ENCODE measurements at places on chromosomes 1 and 21.
A peak's percentile ranks its signal among the peaks of the same experiment; 100 is the strongest.

DNA sequence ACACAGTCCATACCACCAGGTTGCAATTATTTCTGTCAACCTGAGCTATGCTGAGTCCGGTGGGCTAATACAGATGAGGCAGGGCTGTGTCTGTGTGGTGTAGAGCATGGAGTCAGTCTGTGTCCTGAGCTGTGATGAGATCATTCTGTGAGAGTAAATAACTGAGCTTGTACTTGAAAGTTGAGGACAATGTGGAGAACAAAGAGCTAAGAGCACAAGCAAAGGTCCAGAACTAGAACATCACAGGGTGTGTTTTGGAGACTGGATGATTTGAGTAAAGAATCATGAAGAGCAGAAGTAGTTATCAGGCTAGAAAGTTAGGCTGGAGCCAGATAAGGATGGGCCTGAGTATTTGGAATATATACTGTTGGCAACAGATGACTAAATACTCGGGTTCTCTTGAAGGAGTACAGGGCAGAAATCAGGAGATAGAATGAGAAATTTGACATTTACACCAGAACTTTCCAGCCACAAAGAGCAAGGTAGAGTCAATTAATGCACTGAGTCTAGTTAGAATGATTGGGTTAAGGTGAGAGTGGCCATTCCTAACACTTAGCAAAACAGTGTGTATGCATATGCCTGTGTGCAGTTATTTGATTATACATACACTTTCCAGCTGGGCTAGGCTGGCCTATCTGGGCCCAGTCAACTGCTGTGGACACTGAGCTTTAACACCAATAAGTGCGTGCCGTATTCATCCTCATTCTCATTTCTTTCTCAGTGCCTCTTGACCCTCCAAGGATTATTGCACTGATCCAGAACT is 48.8 kb downstream of the LEPR start:
- DNase-seq, result no peak

GRCh38 chr1:157893686-157894085 is 52.1 kb upstream of the CD5L start:
- no peak for DNase-seq

DNA sequence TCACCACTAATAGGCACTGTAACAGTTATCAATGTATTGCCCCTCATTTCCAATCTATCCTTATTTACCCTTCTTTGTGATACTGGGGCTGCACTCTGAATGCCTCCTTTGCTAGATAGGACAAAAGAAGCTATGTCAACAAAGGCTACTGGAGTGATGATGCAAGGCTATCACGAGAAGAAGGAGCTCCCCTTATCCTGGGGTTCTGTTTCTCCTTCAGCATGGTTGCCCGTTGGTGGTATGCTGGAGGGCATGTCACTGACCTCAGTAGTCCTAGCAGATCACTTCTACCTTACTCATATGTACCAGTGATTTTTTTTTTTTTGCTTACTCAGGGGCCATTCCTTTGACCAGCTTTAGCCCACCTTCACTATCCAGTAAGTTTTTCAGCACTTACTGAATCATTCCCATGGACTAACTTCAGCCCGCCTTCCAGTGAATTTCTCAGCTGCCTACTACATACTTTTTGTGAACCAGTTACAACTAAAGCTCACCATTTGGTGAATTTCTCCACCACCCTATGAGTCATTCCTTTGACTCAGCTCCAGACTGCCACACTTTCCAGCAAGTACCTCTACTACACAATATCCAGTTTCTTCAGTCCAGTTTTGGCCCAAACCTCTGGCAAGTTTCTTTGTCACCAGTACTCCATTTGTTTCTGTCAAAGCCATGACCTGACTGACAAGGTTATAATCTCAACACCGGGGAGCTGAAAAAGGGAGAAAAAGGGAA is 944.5 kb downstream of the KCNT2 start:
- no peak for DNase-seq

DNA sequence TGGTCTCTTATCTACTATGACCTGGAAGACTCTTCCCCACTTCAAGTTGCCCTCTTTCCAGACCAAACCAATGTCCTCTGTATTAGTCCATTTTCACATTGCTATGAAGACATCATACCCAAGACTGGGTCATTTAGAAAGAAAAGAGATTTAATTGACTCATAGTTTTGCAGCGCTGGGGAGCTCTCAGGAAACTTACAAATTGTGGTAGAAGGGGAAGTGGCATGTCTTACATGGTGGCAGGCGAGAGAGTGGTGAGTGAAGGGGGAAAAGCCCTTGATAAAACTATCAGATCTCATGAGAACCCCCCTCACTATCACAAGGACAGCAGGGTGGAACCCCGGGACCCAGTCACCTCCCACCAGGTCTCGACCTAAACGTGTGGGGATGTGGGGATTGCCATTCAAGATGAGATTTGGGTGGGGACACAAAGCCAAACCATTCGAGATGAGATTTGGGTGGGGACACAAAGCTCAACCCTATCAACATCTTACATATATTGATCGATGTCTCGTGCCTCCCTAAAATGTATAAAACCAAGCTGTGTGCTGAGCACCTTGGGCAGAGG is 14.2 kb upstream of the AGPAT3 start:
- no peak for DNase-seq

DNA sequence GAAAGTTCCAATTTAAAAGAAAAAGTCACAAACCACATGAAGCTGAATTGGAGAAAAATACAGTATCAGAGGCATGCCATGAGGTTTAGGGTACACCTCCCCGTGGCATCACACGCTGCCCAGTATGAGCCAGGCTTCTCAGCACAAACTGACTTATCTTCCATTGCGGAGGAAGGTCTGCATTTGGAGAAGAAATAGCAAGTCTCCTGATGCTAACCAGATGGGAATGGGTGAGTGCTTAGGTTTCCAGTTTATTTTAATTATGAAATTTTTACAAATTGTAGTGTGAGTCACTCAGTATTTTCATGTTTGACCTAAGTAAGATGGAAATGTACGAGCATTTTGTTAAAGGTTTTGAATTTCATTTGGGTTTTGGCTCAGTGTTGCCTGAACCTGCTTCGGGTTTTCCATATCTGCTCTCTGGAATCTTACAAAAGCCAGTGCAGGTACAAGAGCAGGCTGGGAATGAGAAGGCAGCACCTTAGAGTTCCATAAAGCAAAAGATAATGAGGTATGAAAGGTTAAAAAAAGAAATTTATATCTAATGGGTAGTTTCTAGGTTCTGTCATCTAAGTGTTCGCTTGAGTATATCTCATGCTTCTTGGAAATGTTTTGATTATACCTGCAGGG is 213.9 kb downstream of the PATJ start:
- no peak for DNase-seq

GRCh38 chr21:46007492-46007868 is 25.9 kb downstream of the COL6A1 start:
- no peak for DNase-seq

- DNase-seq, result no peak
Observed at GRCh38 chr1:110049801-110050601, 15.6 kb downstream of the STRIP1 start.

GRCh38 chr1:207259391-207259790 is 62.1 kb upstream of the CD55 start:
- no peak for DNase-seq

- peak; percentile 68 for DNase-seq
Observed at GRCh38 chr21:33362044-33362555, 37.3 kb downstream of the IFNAR1 start.

- no peak for DNase-seq
Observed at GRCh38 chr1:79859212-79859948, 852.9 kb upstream of the ADGRL4 start.

DNA sequence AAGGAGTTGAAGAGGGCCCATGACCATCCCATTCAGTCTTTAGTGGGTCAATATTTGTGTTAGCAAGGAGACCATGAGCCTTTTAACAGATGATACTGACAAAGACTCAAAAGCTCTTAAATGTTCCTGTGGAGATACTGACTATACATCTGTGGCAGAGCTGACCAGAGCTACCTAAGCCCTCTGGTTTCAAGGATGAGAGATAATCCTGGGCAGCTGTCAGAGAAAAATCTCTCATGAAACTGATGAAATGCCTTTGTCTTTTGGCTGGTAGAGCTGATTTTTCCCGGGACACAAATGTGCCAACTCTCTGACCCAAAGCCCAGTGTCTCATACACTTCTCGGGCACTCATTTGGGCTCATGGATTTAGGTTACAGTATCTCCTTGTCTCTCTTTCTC is 100.9 kb downstream of the XCL2 start:
- DNase-seq, result no peak

DNA sequence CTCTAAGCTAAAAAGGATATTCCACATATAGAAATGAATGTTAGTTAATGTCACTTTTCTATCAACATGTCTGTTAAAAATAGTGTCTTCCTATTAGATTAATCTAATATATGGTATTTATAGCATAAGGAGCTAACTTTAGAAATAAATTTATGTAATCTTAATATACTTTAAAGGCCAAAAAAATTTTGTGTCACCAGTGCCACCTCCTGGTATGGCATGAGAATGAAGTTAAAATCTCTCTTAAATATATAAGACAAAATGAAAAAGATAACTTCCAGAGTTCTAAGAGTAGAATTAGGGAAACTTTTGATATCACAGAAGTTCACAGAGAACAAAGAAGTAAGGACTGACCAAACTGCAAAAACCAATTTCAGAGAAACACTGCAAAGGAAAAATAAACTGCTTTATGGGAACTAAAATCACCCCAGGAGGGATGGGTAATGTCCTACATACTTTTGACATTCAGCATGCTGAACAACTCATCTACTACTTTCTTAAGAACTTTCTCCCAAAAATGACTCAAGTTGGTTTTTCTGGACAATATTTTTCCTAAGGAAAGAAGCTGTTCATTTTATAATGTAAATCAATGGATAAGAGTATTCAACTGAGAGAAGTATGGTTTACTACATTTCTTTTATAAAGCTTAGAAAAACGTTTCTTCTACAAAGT is 82.8 kb downstream of the TRIM33 start:
- peak; percentile 74 for DNase-seq

DNA sequence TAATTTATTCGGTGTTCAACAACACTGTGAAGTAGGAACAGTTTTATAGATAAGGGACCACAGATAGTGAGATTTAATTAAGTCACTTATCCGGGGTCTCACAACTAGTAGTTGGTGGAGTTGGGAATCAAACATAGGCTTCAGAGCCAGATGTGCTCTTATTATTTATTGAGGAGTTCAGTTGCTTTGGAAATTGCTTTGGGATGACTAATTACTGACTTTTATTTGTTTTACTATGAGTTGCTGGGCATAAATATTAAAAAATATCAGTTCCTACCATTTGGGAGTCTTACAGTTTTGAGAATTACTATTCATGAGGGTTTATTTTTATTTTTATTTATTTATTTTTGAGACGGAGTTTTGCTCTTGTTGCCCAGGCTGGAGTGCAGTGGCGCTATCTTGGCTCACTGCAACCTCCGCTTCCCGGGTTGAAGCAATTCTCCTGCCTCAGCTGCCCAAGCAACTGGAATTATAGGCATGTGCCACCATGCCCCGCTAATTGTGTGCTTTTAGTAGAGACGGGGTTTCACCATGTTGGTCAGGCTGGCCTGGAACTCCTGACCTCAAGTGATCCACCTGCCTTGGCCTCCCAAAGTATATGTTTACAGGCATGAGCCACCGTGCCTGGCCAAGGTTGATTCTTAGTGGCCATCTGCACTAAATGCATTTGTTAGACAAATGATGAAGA is 27.7 kb downstream of the THRAP3 start:
- no peak for DNase-seq
